ENCODE measurements at places on chromosomes 11 and 22.

GRCh38 chr11:61650781-61651571 is 29.2 kb upstream of the DAGLA start:
- DNase-seq, result no peak

DNA sequence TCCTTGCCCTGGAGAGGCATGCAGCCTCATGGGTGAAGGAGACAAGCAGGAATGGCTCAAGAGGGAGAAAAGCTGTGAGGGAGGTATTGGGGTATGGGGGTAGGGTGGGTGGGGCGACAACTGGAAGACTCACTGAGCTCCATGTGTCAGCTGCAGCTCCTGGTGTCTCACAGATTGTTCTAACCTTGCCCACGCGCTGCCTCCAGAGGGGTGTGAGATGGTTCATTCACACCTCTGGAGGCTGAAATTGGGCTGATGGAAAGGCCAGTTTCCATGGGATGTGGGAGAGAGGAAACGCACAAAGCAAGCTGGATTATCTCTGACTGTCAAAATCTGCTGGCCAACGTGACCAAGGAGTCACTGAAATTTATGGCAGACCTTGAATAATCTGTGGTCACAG is 400.4 kb upstream of the NARS2 start:
- DNase-seq, result no peak

DNA sequence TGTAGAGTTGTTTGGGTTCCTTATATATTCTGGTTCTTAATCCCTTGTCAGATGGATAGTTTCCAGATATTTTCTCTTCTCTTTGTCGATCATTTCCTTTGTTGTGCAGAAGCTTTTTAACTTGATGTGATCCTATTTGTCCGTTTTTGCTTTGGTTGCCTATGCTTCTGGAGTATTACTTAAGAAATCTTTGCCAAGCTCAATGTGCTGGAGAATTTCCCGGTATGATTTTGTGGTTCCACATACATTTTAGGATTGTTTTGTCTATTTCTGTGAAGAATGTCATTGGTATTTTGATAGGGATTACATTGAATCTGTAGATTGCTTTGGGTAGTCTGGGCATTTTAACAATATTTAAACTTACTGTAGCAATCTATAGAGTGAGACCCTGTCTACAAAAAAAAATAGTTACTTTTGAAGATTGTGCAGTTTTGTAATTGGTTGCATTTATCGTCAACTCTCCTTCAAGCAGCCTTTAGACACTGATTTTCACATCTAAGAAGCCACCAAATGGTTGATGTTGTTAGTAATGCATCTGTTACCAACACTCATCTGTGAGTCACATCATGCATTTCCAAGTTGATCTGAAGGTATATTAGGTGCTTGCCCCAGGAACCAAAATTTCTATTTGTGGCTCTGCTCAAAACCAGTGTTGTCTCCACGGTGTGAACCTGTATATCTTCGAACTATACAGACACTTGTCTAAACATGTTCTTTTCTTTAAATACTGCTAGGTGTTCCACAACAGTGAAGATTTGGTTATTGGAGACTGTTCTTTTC is 21.4 kb downstream of the XRCC6 start:
- no peak for DNase-seq

DNA sequence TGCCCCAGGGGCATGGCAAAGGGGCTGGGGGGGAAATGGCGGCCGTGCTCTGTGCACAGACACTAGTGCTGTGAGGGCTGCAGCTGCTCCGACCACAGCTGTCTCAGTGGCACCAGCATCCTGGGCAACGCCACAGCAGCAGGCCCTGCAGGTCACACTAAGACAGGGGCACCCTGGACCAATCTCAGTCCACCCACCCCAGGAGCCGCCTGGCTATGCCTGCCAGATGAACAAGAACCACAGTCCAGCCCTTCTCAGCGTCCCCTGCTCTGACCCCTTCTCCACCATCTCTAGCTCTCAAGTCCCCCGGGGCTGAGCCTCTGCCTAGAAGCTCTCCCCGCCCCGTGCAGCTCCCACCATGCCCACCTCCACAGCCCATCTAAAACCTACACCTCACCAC is 16.5 kb downstream of the TUBGCP6 start:
- no peak for DNase-seq

DNA sequence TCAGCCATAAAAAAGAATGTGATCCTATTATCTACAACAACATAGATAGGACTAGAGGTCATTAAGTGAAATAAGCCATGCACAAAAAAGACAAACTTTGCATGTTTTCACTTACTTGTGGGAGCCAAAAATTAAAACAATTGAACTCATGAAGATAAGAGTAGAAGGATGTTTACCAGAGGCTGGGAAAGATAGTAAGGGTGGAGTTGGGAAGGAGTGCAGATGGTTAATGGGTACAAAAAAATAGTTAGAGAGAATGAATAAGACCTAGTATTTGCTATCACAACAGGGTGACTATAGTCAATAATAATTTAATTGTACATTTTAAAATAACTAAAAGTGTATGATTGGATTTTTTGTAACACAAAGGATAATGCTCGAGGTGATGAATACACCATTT is 27.2 kb upstream of the IL10RA start:
- DNase-seq, result no peak

GRCh38 chr11:13276454-13276831 is 1.1 kb upstream of the BMAL1 start:
- DNase-seq, result no peak

GRCh38 chr11:112087212-112087611 is 539 bp downstream of the SDHD start:
- no peak for DNase-seq

DNA sequence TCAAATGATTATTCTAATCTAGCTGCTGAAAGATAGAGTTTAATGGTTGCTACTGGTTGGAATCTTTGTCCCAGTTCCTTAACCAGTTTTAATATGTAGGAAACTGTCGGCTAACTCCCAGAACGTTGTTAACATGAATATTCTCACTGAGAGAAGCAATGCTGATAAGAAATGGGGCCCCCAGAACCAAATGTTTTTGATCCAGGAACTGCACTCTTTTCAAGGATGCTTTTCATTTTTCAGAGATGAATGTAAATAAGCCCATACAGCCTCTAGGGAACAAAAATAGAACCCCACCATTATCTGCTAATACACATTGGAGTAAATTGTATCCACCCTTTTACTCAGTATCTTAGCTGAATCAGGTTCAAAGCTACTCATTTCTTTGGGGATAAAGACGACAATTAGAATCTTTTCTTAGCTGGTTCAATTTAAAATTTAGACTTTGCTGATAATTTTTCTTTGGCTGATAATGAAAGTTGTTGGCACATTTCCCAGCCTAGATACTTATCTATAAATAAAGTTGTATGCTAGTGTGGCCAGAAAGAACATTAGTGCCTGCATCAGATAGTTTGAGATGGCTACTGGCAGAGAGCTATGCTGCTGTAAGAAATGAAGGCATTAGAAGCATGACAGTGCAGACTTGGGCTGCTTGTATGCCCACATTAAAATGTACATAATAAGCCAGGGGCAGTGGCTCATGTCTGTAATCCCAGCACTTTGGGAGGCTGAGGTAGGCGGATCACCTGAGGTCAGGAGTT is 323.3 kb upstream of the PDGFD start:
- no peak for DNase-seq

DNA sequence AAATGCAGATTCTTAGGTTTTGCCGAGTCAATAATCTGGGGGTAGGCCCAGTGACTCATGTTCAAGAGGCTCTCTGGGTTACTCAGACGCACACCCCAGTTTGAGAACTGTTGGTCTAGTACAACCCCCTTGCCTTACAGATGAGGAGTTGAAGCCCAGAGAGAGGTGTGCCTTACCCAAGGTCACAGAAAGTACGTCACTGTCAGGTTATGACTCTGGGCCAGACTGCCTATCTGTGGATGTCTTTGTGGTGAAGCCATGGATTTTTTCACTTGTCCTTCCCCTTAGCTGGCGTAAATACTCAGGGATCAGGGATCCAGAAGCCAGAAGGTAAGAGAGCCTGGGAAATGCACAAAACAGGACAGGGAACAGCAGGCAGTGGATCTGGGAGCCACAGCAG is 25.2 kb upstream of the NECTIN1 start:
- DNase-seq, result no peak

DNA sequence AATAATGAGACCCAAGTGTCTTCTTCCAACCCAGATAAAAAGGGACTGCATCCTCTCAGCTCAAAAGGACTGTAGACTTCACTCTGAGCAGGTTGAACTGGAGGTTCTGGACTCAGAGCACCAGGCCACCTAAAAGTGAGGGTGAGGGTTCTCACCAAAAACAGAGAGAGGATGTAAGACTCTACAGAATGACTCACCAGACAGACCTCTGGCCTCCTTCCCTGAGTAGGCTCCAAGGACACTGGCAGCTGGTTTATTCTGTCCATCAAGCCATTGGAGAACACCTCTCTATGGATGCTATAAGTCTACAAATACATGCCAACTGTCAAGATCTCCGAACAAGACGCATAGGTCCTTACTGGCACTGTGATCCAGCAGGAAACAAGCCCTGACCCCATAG is 27.2 kb downstream of the FEZ1 start:
- DNase-seq, result no peak

- no peak for DNase-seq
These were observed 65.2 kb upstream of the ADA2 start for GRCh38 chr22:17284466-17284865.

DNA sequence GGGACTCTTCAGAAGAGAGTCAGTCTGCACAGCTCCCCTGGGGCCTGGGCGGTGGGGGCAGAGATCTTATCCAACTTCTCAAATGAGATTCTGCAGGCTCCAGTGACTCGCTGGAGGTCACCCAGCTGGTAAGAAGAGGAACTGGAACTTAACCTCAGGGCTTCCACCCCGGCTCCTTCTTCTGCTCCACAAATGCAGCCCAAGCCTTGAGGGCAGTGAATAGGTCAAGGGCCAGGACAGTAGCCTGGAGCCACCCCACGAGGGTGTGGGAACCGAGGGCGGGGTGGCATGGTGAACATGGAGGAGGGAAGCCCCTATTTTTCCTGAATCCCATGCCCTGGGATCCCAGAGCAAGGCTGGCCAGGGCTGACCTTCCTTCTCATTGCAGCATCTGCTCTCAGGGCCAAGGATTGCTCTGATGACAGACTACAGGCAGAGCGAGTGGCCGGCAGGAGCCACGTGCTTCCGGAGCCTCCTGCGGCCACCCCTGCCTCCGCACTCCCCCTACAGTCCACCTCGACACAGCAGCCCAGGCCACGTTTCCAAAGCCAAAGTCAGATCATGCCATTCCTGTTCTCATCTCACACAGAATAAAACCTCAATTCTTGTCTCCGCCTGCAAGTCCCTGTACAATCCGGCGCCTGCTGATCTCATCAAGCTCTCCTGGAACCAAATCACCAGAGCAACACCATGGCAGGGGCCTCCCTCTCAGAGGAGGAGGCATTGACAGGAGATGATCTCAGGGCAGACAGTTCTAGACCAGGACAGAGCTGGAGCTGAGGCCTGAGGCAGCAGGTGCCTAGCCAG is 21.1 kb upstream of the UPK3A start:
- peak; percentile 86 for DNase-seq

DNA sequence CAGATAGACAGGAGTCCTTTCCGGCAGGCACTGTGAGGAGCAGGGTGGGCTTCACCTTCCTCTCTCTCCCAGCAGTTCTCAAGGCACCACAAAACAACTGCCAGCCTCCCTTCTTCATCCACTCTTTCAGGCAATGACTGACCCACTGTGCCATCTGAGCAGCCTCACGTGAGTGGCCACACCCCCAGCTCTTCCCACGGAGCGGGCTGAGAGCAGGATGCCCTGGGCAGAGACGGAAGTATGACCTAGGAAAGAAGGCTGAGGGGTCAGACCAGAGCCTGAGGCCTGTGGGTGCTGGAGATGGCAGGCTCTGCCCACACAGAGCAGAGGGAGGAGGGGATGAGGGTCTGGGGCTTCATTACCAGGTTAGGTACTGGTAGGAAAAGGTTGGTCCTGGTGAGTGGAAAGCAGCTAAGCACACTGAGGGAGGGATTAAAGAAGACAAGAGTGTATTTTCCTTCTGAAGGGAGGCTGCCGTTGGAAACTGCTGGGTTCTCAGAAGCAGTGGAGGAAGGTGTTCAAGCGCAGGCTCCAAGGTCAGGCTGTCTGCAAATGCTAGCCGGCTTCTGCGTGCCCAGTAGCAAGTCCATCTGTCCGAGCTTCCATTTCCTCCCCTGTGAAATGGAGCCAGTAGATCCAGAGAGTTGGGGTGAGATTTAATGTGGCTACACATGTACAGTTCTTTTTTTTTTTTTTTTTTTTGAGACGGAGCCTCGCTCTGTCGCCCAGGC is 4.6 kb downstream of the NLRP6 start:
- DNase-seq, result peak; percentile 24

GRCh38 chr11:55719608-55720160 is 53.6 kb upstream of the OR5D13 start:
- DNase-seq, result no peak

- DNase-seq, result no peak
These were observed 96.7 kb downstream of the CADM1 start for GRCh38 chr11:115407496-115407895.

DNA sequence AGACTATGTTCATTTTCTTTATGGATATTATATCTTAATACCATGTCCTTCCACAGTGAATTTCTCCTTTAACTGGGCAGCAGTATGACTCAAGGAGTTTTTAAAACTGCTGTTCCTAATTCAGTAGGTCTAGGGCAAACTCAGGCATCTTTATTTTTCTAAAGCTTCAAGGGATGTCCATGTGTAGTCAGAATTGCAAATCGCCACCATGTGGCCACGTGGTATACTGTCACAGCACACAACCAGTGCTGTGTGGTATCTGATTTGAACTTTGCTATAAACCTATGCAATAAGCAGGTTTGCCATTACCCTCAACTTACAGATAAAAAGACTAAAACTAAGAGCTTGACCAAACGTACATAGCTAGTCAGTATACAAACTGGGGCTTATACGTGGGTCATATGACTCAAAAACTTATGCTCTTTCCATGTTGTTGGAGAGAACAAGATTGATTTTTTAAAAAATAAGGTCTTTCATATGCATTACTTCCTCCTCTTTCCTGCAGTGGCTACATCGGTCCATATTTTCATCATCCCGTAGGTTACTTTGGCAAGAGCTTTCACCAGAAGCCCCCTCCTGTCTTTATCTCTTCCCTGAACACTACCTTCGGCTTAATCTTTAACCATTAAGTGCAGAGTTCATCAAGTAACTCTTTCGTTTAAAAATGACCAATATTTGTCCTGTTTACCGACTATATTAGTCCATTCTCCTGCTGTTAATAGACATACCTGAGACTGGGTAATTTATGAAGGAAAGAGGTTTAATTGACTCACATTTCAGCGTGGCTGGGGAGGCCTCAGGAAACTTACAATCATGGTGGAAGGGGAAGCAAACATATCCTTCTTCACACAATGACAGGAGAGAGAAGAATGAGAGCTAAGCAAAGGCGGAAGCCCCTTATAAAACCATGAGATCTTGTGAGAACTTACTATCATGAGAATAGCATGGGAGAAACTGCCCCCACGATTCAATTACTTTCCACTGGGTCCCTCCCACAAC is 8.0 kb upstream of the HTATIP2 start:
- peak; percentile 39 for DNase-seq
